ENCODE measurements at places on chromosomes 4 and X. TPM values are rescaled to one million over a fixed set of nuclear protein-coding genes. Genes with fewer than 3 reads are reported as not detected.

The STAP1 gene
- total RNA-seq = not detected

The SSX1 gene
- not detected for total RNA-seq

The TMEM184C gene
- 26.1 TPM for total RNA-seq

The LRIT3 gene
- total RNA-seq = not detected

The KLHL34 gene
- total RNA-seq = 0.11 TPM

The ERAS gene
- not detected for total RNA-seq

The RNF212 gene
- 0.17 TPM for total RNA-seq

The GEMIN8 gene
- 10.1 TPM for total RNA-seq

The PCYT1B gene
- 2.2 TPM for total RNA-seq

The FRMD7 gene
- not detected for total RNA-seq

The MXRA5 gene
- total RNA-seq = 5.5 TPM

Measured in foreskin keratinocyte (primary cell).